ENCODE measurements at places on chromosomes 16 and 17.

GRCh38 chr17:46023783-46024388, 24.8 kb downstream of the STH start:
- no peak for DNase-seq

DNA sequence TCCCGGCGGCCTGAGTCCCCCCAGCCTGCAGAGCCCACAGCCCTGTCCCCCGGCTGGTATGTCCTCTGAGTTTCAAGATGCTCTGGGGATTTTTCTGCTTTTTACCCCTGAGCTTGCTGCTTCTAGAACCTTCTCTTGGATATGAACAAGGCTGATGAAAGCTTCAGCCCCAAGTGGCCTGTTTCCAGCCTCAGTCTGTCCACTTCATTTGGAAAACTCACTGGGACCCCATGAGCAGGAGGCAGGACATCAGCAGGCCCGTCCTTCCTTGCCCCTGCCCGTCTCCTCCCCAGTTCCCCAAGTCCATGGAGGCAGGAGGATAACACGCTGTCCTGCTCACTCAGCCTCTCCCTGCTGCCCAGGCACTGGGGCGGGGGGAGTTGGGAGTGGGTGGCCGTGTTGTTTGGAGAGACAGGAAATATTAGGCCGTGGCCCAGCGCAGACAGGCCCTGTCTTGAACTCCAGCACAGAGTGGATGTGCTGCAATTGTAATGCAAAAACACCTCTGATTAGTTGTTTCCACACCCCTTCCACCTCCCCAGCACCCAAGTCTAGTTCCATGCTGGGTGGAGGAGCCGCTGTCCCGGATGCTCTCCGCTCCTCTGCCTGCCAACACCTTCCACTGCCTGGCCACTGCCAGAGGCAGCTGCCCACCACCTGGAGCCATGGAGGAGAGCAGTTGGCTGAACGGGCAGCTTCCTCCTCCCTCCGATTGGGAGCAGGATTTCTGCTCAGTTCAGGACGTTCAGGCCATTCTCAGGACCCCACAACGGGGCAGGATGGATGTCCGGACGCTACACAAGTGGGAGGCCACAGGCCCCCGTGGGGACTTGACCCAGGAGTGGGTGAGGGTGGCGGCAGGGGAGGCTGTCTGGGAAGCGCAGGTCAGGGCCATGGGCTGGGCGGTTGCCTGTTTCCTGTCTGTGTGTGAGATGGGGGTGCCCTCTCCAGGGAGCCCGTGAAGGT, 216.9 kb upstream of the GSE1 start:
- no peak for DNase-seq

GRCh38 chr17:49497148-49498028, 2.3 kb downstream of the NGFR start:
- no peak for DNase-seq

DNA sequence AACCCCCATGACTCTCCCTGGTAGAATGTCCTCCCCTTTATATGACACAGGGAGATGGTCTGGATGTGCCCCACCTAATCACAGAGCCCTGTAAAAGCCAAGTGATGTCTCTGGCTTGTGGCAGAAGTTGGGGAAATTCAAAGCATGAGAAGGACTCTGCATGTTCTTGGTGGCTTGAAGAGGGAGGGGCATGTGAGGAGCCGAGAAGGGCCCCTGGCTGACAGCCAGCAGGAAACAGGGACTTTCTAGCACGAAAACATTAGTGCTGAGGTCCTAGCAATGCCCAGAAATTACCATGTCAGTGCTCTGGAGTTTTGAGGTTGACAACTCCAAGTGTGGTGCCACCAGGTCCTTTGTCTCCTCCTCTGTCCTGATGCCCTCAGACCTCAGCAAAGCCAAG, 75.9 kb downstream of the USP22 start:
- DNase-seq, result no peak

GRCh38 chr17:45573924-45574770, 83.6 kb upstream of the PLEKHM1 start:
- no peak for DNase-seq

- no peak for DNase-seq
Observed at GRCh38 chr16:17474037-17474436, 3.3 kb upstream of the XYLT1 start.

DNA sequence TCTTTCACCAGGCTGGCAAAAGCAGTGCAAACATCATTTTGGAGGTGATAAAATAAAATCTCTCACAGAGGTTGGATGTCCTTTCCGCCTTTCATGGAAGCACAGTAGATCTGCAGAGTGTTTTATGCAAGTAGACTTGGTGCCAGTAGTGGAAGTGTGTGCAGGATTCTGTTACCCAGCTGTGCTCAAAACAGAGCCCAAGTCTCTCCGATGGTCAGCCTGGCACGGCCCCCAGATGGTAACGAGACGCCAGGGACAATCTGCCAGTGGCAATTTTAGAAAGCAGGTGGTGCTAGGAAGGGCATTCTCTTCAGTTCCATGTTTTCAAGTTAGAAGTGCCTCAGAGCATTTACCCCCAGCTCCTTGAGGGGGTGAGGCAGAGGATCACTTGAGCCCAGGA, 1.5 kb upstream of the MTHFSD start:
- DNase-seq, result no peak

DNA sequence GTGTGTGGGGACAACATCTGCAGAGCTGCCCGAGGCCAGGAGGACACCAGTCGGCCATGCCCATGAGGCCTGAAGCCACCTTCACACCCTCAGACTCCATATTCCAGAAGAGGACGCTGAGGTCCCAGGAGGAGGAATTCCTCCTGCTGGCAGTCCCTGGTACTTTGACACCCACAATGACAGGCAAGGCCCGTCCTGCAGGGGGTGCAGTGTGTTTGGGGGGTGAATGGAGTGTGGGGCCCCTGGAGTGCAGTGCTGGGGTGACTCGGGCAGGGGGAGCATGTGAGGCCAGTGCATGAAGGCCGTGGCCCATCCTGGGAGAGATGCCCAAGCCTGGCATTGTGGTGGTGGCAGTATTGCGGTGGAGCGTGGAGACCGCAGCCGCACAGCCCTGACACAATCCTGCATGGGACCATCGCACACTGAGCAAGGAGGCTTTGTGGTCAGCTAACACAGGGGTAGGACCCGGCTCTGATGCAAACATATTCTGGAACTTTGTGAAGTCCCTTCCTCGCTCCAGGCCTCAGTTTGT, 52.2 kb downstream of the ZDHHC7 start:
- no peak for DNase-seq

- DNase-seq, result no peak
Observed at GRCh38 chr16:72380283-72380682, 208.3 kb upstream of the PMFBP1 start.

GRCh38 chr16:24698308-24698707, 31.1 kb upstream of the TNRC6A start:
- DNase-seq, result no peak

DNA sequence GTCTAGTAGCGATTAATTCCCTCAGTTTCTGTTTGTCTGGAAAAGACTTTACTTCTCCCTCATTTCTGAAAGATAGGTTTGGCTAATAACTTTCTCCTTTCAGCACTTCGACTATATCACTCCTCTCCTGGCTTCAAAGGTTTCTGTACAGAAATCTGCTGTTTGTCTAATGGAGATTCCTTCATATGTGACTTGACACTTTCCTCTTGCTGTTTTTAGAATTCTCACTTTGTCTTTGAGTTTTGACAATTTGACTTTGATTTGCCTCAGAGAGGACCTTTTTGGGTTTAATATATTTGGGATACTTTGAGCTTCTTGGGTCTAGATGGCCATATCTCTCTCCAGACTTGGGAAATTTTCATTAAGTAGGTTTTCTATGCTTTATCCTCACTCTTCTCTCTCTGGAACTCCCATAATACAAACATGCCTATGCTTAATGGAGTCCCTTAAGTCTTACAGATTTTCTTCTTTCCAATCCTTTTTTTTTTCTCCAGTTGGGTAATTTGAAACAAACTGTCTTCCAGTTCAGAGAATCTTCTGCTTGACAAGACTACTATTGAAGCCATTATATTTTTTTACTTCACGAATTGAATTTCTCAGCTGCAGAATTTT, 7.8 kb upstream of the PRSS21 start:
- no peak for DNase-seq
